Thyroid gland (tissue), 4 donors: ENCODE measurements at places on chromosomes 11 and 22.

- no peak for DNase-seq
These were observed 20.5 kb upstream of the STK33 start for GRCh38 chr11:8614497-8614896.

- no peak for DNase-seq
These were observed 8.6 kb upstream of the C11orf96 start for GRCh38 chr11:43933608-43934551.

DNA sequence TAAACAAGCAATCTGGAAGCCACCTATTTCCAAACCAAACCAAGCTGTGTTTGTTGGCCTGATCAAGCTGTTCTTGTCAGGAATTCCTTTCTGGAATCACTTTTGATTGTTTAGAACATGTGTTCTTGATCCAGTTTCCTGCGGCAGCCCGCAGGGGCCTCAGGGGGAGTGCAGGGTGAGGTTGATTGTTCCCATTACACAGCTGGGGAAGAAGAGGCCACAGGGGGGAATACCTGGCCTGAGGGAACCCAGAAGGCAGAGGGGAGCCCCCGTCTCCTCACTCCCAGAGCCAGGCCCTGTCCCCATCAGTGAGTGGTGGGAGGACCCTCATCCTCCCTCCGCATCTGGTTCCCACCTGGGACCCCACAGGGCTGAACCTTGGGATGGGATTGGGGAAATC, 4.2 kb downstream of the MRGPRD start:
- DNase-seq, result no peak

GRCh38 chr22:20422271-20423007, 15.2 kb downstream of the SCARF2 start:
- no peak for DNase-seq

DNA sequence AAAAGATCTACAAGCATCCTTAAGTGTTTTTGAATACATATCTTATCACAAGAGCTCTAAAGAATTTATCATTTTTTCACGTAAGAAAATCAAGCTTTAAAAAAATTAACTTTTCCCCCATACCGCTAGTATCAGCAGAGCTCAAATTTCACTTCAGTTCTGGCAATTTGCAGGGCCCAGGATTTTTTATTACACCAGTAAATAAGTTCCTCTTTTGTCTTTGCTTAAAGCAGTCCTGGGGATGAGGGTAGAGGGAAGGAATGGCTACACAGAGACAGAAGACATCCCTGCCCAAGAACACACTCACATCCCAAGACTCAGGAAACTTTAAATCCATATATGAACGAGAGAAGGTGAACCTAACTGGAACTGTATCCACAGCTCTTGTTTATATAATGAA, 22.6 kb upstream of the SORL1 start:
- no peak for DNase-seq

DNA sequence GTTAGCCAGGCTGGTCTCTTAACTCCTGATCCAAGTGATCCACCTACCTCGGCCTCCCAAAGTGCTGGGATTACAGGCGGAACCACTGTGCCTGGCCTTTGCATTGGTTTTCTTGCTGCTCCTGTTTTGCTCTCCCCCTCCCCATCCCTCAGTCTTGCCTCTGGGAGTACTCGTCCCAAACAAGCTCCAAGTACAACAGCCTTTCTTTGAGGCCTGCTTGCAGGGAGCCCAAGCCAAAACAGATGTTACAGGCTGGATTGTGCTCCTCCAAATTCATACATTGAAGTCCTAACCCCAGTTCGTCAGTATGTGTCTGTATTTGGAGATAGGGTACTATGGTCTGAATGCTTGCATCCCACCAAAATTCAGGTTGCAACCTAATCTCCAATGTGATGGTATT, 8.6 kb downstream of the IGLL1 start:
- no peak for DNase-seq

- no peak for DNase-seq
These were observed 1.7 kb downstream of the TRPM5 start for GRCh38 chr11:2442589-2442988.

DNA sequence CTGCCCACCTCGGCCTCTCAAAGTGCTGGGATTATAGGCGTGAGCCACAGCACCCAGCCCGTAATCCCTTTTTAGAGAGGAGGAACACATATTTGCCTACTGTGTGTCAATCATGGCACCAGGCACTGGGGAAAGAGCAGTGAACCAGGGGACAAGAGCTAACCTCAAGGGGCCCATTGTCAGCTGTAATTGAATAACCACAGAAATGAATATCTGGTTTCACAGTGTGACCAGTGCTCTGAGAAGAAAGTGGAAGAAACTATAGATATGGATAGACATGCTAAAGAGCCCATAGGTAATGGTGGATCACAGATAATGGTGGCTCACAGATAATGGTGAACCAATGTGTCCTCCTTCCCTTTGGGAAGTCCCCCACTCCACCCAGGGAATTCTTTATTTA, 8.6 kb upstream of the KCTD14 start:
- DNase-seq, result no peak

DNA sequence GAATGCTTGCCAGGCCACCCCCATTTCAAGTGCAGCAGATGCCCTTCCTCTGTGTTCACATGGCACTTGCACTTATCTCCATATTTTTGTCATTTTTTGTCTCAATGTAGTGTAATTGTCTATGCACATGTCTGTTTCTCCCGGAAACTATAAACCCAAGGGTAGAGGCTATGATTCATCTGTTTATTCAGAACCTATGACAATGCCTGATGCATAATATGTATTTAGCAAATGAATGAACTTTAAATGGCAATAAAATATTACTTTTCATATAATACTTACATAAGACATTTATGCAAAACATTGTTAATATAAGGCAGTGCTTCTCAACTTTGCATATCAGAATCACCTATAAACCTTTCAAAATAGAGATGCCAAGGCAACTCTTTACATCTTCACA, 6.7 kb downstream of the PAK1 start:
- no peak for DNase-seq

GRCh38 chr11:7383406-7383805, 101.9 kb upstream of the OLFML1 start:
- no peak for DNase-seq

DNA sequence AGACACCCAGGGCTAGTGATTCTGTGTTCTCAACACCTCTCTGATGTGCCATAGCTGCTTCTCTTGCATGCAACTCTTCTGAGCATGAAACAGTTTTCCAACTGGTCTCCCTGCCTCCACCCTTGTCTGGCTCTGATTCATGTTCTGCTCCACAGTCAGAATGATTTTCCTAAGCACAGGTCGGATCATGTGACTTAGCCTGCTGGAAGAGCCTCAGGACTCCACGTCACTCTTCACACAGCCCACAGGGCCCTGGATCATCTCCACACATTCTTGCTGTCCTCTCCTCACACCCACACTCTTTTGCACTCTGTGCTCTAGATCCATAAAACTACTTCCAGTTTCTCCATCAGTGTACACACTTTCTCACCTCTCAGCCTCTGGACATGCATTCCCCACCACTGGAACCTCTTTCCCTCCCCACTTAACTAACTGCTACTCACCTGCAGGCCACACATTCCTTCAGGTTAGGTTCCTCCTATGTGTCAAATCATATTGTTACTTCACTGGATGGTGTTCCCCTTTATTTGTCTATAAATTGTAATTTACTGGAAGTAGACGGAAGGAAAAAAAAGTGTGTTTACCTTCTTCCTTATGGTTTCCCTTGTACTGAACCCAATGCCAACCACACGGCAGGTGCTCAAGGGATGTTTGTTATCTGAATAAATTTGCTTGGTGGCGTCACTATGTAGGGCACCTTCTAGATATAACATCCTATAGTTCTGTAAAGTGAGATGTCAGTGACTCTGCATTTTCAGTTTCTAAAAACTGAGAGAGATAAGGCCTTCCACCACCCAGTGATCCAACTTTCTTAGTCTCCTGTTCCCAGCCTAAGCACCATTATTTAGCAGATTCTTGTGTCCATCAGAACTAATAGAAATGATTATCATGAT, 133.7 kb downstream of the ETS1 start:
- peak; percentile 74 for DNase-seq

- no peak for DNase-seq
These were observed 78.9 kb upstream of the TBCEL start for GRCh38 chr11:120945042-120945441.

DNA sequence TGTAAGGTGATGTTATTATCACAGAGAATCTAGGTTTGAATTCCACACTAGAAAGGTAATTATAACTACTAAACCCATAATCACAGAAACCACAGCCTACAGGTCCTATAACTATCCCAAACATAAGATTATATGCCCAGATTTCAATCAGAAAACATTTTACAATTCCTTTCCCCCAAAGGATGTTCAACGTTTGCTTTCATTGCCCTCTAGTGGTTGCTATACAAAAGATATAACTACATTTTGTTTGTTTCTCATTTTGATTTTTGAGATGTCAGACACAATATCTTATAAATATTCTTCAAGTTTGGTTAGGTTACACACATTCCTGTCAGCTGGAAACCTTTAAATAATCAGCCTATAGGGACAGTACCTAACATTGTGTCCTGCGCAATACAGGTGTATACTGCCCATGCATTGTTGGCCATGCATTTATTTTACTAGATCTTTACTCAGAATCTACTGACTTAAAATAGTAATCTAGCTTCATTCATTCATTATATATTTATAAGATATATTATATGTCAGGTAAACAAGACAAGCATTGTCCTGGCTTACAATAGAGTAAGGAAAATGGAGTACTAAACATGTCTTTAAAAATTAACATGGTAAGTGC, 530.5 kb upstream of the CCDC90B start:
- DNase-seq, result no peak

DNA sequence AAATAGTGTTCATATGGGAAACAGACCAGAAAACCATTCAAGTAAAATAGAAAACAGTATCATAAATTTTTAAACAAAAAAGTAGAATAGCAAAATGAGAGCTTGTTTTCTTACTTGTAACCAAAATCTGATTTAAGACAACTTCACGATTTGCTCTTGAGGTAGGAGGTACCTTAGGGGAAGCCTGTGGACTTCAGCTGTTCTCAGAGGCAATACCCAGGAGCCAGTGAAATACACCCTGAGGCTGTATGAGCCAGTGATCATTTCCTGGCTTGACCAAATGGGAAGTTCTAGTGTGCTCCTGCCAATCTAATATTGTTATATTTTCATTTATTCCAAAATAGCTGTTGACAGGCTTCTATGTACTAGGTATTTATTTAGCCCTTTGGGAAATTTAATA, 104.8 kb downstream of the ARHGAP42 start:
- DNase-seq, result no peak

DNA sequence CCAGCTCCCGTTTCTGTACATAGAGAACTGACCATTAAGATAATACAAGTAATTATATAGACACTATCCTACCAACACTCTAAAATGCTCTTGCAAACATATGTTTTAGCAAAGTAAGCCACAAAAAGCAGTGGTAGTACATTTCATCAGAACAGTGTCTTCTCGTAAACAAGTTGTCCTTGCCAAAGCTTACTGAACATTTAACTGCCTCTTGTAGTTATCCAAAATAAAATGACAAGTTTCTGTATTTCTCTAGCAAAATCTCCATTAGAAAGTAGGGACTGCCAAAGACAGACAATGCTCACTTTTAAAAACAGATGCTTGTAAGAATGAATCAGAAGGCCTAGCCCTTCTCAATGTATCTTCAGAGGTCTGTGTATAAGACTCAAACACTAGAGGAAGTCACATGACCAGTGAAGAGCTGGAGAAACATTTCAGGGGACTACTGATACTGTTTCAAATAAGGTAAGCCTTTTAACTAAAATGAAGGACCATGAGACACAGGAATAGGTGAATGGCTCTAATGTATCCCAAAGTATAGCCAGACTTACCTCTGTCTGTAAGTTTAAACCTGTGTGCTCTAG, 7.8 kb upstream of the ZC3H12C start:
- no peak for DNase-seq

GRCh38 chr11:126510621-126511370, 155.3 kb downstream of the ST3GAL4 start:
- DNase-seq, result no peak

- DNase-seq, result no peak
These were observed 4.9 kb downstream of the MMP13 start for GRCh38 chr11:102950622-102951081.

DNA sequence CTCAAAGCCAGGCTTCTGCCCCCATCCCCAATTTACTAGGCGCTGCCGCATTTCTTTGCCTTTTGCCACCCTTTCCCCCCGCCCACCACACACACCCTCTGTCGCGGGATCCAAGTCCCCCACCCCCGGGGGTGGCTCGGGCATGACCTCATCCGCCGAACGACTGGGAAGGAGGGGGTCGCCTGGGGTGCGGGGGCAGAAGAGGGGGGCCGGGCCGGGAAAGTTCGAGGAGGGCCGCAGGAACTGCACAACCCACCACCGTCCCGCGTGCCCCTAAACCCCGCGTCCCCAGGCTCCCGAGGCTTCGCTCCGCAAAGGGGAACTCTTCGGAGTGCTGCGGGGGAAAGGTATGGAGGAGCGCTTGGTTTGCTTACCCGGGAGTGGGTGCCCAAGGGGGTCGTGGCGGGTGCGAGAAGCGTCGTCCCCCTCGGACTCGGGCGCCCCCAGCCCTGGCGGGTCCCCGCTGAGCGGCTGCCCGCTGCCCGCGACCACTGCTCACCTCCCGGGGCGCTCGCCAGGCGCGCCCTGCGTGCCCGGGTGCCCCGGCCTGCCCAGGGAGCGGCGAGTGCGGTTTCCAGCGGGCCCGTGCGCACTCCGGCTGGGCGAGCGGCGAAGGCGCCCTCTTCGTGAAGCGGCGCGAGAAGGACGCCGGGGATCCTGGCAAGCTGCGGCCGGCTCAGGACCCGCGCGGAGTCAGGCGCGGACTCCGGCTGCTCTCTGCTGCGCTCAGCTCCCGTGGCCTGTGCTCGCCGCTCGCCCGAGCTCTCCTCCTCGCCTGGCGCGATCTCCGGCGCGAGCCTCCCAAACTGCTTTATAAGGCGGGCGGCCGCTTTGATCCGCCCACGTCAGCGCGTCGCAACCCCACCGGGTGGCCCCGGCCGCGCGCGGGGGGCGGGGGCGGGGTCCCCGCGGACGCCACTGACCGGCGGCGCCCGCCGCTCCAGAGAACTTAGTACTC, 4.0 kb upstream of the WNT11 start:
- peak; percentile 61 for DNase-seq

GRCh38 chr11:4704790-4705334, 278 bp downstream of the MMP26 start:
- no peak for DNase-seq

DNA sequence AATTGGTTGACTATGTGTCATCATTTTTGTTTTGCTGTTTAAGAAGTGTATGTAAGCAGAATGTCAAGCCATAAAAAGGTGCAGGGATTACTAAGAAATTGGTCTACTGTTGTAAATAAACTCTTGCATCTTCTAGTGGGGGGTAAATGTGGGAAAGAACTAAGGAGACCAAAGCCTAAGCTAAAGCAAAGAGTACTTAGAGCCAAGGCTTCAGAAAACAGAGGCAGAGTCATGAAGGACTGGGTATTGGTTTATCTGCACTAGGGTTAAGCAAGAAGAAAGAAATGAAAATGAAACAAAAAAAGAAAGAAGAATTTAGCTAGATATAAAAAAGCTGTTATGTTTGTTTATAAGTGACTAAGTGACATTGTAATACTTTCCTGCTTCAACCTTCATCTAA, 628.1 kb downstream of the METTL15 start:
- no peak for DNase-seq

- DNase-seq, result no peak
These were observed 59.6 kb downstream of the CHRDL2 start for GRCh38 chr11:74671520-74672196.
